HFF-Myc (cell line): ENCODE measurements at places on chromosomes 13 and 19.

- DNase-seq, result no peak
These were observed 757 bp downstream of the WASF3 start for GRCh38 chr13:26558074-26558805.

DNA sequence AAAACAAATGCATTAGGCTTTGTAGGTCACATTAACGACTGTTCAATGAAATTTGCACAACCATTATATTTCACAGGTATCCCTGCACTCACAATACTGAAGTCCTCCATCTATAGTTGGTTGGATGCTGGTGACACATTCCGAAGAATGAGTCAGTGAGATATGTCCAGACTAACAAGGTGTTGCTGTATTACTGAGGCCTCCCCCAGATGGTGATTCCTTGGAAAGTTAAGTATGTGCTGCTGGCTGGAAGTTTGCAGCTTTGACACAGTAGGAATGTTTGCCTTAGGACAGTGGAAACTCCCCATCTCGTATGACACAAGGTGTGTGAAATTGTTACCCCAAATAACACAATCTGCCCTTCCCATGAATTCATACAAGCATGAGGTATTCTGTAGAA lies 46.6 kb downstream of the FGF14 start:
- no peak for DNase-seq

DNA sequence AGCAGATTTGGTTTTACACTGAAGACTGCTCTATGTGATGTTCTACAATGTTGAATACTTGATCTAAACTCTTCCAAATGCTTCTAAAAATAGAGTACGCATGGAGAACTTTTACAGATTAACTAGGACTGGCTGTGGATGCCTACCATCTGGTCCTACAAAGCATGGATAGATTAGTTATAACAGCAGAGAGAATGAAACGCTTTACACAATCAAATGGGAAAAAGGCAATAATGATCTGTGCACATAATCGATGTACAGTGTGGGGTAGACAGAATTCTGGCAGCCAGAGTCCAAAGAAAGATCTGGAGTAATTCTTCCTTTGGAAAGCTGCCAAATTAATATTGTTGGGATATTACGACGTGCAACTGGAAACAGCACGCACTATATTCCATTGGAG lies 1885.5 kb upstream of the PRR20A start:
- no peak for DNase-seq

DNA sequence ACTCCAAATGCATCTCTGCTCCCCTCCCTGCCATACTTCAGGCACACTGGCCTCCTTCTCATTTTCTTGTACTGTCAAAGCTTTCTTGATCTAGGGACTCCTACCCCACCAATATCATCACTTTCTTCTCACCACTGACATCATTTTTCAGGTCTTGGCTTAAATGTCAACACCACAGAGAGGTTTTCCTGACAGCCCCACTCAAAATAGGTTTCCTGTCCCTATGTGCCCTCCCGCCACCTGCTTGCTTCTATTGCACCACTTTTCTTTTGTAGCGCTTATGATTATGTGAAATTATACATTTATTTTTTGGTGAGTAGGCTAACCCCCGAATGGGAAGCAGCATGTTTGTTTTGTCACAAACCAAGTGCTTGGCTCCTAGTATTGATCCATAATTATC lies 164.6 kb downstream of the NDFIP2 start:
- no peak for DNase-seq

DNA sequence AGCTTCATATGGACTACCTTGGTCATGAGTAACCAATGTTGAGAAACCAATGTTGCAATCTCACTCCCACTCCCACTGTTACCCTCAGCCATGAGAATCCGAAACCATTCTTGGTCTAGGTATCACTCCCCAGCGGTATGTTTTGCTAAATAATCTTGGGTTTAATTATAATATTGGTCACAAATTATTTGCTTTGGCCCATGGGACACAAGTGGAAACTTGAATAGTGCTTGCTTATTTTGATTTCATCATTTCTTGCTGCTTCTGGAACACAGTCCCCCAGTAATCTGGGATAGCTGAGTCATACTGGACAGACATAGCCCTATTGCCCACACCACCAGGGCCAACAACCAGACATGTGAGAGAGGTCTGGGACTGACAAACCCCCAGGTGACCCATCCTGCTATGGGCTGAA lies 171.6 kb upstream of the IPO5 start:
- no peak for DNase-seq

- DNase-seq, result no peak
These were observed 90.5 kb upstream of the ABCC4 start for GRCh38 chr13:95391785-95392184.

GRCh38 chr13:91360246-91360751 lies 12.8 kb downstream of the MIR17HG start:
- DNase-seq, result no peak

GRCh38 chr19:46181388-46181779 lies 33.3 kb downstream of the IGFL2 start:
- no peak for DNase-seq

GRCh38 chr13:72931311-72931710 lies 127.5 kb upstream of the KLF5 start:
- DNase-seq, result no peak

- DNase-seq, result no peak
These were observed 154.2 kb downstream of the TNFRSF19 start for GRCh38 chr13:23724196-23724970.

DNA sequence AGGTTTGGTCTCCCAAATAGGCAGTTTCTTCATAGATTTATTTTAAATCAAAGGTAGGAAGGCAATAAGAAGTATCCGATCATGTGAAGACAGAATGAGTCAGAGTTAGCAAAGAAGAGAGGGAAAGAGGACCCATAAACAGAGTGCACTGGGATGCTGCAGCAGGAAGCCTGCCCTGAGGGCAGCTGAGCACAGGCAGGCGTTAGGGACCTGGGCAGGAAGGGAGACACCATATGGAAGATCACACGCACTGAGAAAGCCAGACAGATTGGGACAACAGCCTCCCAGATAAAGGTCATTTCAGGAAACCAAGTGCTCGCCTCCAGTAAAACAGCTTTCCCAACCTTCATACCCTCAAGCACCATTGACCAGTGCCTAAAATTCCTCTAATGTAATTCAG lies 598.0 kb downstream of the EFNB2 start:
- peak; percentile 29 for DNase-seq

- no peak for DNase-seq
These were observed 167.5 kb upstream of the UBL3 start for GRCh38 chr13:30017880-30018279.
